ENCODE measurements at places on chromosomes 5 and 9.

DNA sequence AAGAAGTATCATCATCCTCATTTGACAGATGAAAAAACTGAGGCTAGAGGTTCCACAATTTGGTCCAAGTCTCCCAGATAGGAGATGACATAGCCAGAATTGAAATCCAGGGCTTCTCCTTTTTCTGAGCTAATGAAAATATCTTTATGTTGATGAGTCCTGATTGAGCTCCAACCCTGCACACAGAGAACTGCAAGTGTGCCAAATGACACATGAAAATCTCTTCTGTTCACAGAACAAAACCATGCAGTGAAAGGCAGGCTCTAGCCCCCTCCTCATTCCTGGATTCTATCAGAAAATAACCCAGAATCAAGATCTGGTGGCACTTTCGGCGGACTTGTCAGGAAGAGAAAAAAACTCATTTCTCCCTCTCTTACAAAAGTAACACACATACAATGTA lies 124.0 kb downstream of the GLIS3 start:
- DNase-seq: no peak

DNA sequence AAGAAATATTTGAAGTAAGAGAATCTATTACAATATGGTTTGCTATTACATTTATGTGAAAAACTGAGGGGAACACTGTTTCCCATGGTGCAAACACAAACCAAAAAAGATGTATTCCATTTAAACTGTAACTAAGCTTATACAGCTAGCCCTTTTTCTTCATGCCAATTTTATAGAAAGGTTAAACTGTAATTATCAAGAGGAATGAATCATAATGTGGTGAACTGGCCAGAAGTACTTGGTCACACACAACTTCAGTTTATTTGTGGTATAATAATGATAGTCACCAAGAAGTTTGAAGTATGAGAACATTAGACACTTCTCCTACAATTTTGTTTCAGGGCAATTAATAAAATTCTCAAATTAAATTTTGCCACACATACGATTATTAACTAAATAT lies 177.9 kb downstream of the XRCC4 start:
- DNase-seq: no peak

DNA sequence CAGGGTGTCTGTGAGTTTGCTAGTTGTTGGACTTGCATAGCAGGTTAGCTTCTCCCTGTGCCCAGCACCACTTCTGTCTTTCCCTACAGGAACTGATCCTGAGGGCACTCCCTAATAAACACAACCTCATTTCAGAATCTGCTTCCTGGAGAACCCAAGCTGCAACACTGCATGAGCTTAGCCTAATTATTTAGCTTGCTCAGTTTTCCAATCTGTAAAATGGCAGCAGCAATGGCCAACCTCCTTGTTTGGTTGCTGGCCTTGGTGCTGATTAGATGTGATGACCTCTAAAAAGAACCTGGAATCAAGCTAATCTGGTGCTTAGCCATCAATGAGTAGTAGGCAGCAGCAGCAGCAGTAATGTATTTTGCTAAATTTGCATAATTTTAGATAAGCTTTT lies 133.9 kb downstream of the ADCY2 start:
- no peak for DNase-seq

DNA sequence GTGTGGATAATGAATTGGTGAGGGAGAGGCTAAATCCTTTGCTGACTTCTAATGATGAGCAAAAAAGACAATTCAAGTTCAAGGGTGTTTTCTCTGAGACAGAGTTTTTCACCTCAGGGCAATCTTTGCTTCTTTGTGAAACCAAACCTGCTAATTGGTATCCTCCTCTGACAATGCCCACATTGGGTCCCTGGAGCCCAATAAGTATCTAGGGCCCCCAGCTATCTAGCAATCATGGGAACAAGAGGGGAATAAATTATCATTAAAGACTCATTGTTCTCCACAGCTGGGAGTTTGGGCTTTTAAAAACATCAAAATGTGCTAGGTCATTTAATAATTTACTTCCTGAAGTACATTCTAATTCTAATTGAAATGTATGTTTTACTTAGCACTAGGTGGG lies 227.3 kb downstream of the TMEM167A start:
- no peak for DNase-seq

DNA sequence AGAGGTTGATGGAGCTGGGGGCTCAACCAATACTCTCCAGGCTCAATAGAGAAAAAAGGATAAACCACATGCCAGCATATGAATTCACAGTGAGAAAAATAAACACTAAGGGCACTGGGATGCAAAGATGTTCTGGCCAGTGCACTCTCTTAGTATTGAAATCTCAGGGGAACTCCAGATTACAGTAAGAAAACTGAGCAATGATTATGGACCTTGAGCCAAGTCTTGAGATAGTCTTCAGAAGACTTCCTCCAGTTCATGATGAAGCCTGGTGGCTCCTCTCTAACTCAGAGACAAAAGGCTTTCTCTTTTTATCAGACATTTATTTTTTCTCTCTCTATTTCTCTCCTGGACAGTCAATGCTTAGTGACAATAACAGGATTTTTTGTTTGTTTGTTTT lies 139.8 kb upstream of the SPEF2 start:
- no peak for DNase-seq

DNA sequence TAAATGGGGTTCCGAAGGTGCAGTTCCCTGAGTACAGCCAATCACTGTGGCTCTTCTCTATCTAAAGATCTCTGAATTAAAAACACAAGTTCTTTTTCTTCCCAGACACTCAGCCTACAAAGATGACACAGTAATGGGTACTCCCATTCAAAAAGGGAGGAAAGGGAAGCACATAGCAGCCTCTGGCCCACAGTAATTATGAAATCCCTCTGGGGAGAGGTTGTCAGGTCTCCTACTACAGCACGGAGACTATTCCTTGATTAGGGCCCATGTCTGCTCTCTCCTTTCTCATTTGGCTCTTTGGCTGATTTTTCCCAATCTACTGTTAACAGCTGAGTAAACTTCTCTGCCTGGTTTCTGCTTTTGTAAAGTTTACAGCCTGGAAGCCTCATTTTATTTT lies 62.0 kb upstream of the RANBP3L start:
- DNase-seq: no peak

- no peak for DNase-seq
These were observed 94.2 kb upstream of the FBN2 start for GRCh38 chr5:128632264-128632663.

DNA sequence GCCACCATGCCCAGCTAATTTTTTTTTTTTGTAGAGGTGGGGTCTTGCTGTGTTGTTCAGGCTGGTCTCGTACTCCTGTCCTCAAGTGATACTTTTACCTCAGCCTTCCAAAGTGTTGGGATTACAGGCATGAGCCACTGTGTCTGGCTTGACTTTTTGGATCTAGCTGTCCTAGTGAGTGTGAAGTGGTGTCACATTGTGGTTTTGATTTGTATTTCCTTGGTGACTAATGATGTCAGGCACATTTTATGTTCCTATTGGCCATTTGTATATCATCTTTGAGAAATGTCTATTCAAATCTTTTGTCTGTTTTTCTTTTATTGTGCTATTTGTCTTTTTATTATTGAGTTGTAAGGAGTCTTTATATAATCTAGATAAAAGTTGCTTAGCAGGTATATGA lies 53.5 kb upstream of the MCCC2 start:
- no peak for DNase-seq
